ENCODE measurements at places on chromosomes 3 and 15.

DNA sequence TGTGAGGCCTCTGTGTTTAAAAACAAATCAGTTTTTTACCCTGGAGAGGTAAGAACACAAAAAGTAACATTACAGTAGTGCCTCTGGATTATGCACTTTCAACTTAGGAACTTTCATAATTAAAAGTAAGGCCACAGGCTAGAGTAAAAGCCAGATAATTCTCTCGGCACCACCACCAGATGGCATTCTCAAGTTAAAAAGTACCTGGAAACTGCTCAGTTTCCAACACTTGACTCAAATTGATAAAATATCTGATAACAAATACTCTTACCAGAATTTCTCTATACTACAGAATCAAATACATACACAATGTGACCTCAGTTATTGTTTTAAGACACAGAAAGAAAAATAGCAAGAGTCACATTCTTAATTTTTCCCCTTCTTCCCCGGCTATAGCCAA lies 19.9 kb downstream of the SPICE1 start:
- DNase-seq: no peak

GRCh38 chr3:177145381-177145780 lies 51.9 kb downstream of the TBL1XR1 start:
- no peak for DNase-seq

DNA sequence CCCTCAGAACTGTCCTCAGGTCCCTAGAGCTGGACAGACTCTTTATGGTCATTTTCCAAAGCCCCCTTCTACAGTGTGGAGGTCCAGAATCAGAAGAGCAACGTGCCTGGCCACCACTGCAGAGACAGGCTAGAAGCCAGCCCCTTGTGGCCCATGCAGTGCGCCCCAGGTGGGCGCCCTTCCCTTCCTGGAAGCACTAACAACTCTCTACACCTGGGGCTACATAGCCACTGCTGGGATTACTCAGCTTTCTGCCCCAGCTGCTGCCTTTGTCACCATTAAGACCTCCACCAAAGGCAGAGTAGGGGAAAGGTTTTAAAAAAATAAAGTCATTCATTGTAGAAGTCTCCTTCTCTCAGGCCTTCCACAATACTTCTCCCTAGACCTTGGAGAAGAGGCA lies 2.3 kb downstream of the RASGRP1 start:
- DNase-seq: no peak

DNA sequence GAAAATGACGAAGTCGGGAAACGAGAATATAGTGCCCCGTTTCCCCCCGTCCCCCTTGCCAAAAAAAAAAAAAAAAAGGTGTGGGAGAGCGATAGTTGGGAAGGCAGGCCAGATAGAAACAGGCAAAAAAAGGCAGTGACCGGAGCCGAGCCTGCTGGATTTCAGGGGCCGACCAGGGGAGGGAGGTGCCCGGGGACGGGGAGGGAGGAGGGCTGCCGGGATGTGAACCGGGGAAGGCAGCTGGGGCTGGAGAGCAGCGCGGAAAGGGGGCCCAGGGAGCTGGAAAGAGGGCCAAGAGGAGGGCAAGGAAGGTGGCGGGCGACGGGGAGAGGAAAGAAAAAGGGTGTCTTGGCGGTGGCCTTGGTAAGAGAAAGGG lies 837 bp downstream of the LRRN1 start:
- DNase-seq: no peak

DNA sequence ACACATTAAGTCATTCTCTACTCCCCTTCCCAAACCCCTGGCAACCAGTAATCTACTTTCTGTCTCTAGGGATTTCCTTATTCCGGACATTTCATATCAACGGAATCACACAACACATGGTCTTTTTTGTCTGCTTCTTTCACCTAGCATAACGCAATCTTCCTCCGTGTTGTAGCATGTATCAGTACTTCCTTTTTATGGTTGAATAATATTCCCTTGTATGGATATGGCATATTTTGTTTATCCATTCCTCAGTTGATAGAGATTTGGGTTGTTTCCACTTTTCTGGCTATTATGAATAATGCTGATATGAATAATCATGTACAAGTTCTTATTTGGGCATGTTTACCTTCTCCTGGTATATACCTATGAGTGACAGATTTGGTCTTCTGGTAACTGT lies 63.1 kb downstream of the TRANK1 start:
- no peak for DNase-seq

DNA sequence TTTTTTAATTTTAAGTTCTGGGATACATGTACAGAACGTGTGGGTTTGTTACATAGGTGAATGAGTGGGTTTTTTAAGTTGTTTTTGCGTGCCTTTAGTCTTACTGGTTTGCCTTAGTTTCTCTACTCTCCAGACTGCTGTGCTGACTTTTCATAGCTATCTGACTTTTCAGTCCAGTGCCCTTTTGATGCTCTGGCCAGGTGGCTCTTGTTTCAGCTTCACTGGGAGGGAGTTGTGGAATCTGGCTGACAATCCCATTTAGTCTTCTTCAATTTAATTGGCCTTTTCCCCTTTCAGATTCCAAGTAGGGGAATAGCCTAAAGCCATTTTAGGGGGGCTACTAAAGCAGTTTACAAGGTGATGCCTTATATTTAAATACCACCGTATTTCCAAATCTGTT lies 30.1 kb downstream of the FNDC3B start:
- no peak for DNase-seq

GRCh38 chr3:149736175-149736952 lies 15.9 kb downstream of the COMMD2 start:
- no peak for DNase-seq

GRCh38 chr3:73680391-73681095 lies 55.8 kb upstream of the PDZRN3 start:
- DNase-seq: no peak

GRCh38 chr3:136250903-136251460 lies 842 bp downstream of the PCCB start:
- peak; percentile 9 for DNase-seq
